GM12878 (cell line): ENCODE measurements at places on chromosomes 2 and 18.

GRCh38 chr18:69978732-69979715 is 31.4 kb upstream of the CD226 start:
- DNase-seq: no peak
- no peak overlapping the region for H3K4me3 ChIP-seq
- no peaks in the 10 kb centered on the region for H3K27me3 ChIP-seq
- peaks cover 4% of the 10 kb centered on the region; the same call in 1 of the 2 replicates for H3K36me3 ChIP-seq
- H3K27ac ChIP-seq: peak overlapping the region; percentile 69

- H3K27ac ChIP-seq: no peak overlapping the region
- H3K36me3 ChIP-seq: no peaks in the 10 kb centered on the region
- H3K4me3 ChIP-seq: no peak overlapping the region
- DNase-seq: no peak
- peaks cover 1% of the 10 kb centered on the region for H3K27me3 ChIP-seq
Measured at GRCh38 chr2:86314125-86314524, 23.3 kb downstream of the REEP1 start.

GRCh38 chr2:18063826-18064470 is 185.5 kb downstream of the KCNS3 start:
- no peak overlapping the region for H3K4me3 ChIP-seq
- no peak for DNase-seq
- no peak overlapping the region for H3K27ac ChIP-seq

GRCh38 chr2:63980794-63981193 is 38.4 kb downstream of the VPS54 start:
- H3K36me3 ChIP-seq: no peaks in the 10 kb centered on the region
- DNase-seq: no peak
- H3K27ac ChIP-seq: no peak overlapping the region
- H3K27me3 ChIP-seq: no peaks in the 10 kb centered on the region
- H3K4me3 ChIP-seq: no peak overlapping the region

- no peaks in the 10 kb centered on the region for H3K36me3 ChIP-seq
- DNase-seq: no peak
- no peaks in the 10 kb centered on the region for H3K27me3 ChIP-seq
- no peak overlapping the region for H3K27ac ChIP-seq
- H3K4me1 ChIP-seq: no peaks in the 10 kb centered on the region
- H3K4me3 ChIP-seq: no peak overlapping the region
Measured at GRCh38 chr2:8595811-8596600, 85.8 kb upstream of the ID2 start.

DNA sequence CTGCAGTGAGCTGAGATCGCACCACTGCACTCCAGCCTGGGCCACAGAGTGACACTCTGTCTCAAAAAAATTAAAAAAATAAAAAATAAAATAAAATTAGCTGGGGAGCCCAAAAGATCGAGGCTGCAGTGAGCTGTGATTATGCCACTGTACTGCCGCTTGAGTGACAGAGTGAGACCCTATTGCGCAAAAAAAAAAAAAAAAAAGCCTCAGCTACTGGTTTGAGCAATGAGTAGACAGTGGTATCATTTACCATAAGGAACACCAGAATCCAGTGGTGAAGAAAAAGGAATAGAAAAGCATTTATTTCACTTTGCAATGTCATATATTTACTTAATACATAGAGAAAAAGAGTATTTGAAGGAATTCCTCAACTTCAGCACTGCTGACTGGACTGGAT is 3.0 kb downstream of the SAP130 start:
- H3K27me3 ChIP-seq: no peaks in the 10 kb centered on the region; the same call in 1 of the 2 replicates
- peaks cover 2% of the 10 kb centered on the region; the same call in 1 of the 2 replicates for H3K36me3 ChIP-seq
- no peak overlapping the region for H3K27ac ChIP-seq
- H3K4me3 ChIP-seq: no peak overlapping the region
- 0 out of 2 replicates have a peak, but pooled peaks cover 3% of the 10 kb centered on the region for H3K4me1 ChIP-seq
- DNase-seq: no peak

DNA sequence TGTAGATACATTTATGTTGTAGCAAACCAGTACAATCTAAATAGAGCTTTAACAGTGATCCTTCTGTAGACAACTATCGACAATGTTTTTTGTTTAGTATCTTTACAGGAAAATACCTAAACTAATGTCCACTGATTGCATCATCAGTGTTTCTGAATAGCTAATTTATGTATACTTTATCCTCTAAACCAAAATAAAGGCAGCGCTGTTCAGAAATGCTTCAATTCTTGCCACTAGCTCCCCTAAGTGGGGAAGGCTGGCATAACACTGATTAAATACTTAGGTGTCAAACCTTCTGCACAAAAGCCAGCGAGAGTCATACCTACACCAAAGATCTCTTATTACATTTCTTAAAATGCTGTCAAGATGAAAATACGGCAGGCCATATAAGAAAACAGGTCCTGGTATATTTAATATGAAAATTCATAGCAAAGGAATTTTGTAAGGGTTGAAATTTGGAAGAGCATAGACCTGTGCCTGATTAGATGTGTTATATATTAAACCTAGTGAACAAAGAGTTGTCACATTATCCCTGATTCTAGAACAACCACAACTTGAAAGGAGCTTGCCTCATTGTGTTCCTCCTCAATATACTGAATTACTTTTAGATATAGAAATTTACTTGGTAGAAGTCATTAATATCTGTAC is 1693.4 kb upstream of the SLC39A10 start:
- no peak overlapping the region for H3K27ac ChIP-seq
- no peaks in the 10 kb centered on the region for H3K36me3 ChIP-seq
- no peak overlapping the region for H3K4me3 ChIP-seq
- no peaks in the 10 kb centered on the region for H3K27me3 ChIP-seq
- DNase-seq: no peak

DNA sequence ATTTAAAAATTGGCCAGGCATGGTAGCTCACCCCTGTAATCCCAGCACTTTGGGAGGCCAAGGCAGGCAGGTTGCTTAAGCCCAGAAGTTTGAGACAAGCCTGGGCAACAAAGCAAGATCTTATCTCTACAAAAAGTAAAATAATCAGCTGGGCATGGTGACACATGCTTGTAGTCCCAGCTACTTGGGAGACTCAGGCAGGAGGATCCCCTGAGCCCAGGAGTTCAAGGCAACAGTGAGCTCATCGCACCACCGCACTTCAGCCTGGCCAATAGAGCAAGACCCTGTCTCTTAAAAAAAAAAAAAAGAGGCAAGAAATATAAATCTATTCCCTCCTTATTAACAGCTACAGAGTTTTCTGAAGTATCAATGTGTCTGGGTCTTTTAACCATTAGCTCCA is 51.9 kb downstream of the ESCO1 start:
- no peaks in the 10 kb centered on the region for H3K4me1 ChIP-seq
- no peak overlapping the region for H3K27ac ChIP-seq
- H3K4me3 ChIP-seq: no peak overlapping the region
- DNase-seq: no peak
